ENCODE measurements at places on chromosomes 2 and 18.

DNA sequence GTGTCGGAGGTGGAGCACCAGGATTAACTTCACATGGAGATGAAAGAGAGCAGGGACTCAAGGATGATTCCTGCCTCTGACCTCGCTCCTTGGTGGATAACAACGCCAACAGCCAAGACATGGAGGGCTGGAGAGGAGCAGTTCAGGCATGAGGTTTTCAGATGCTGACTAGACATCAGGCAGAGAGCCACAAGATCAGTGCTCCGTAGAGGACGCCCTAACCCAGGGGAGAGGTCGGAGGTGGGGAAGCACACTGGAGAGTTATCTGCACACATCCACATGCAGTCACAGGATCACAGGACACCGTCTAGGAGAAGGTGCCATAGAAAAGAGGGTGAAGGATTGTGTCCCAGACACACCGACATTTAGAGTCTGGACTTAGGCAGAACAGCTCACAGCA is 344.3 kb downstream of the EIPR1 start:
- no peak for DNase-seq

GRCh38 chr2:163906410-163906809 is 170.6 kb upstream of the FIGN start:
- no peak for DNase-seq

DNA sequence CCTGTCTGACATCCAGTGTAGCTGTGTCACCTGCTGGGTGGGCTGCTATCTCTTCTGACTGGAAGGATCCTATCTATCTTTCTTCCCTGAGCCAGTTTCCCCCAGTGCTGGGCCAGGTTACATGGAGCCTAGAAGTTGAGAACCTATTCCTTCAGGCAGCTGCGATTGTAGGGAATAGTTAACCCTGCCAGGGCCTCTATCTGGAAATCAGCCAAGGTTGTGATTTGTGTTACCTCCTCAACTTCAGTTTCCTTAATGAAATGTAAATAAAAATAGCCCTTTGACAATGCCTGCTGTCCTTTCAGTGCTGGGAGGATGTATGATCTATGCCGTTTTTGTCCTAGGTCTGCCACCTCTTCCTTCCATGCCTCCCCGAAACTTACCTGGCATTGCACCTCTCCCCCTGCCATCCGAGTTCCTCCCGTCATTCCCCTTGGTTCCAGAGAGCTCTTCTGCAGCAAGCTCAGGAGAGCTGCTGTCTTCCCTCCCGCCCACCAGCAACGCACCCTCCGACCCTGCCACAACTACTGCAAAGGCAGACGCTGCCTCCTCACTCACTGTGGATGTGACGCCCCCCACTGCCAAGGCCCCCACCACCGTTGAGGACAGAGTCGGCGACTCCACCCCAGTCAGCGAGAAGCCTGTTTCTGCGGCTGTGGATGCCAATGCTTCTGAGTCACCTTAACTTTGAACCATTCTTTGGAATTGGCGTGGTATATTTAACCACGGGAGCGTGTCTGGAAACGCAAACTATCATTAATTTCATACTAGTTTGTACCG is 36.6 kb downstream of the GORASP2 start:
- no peak for DNase-seq

DNA sequence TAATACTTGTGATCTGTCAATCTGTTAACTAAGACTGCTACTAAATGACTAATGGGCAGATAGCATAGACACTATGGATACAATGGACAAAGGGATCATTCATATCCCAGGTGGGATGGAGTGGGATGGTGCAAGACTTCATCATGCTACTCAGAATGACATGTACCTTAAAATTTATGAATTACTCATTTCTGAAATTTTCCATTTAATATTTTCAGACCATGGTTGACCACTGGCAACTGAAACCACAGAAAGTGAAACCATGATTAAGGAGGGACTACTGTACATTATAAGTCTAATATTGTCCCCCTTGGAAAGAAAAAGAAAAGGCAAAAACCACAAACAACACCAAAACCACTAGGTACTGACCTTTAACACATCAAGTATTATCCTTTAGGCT is 247.0 kb upstream of the SYT4 start:
- DNase-seq, result no peak

GRCh38 chr2:196247976-196248280 is 76.5 kb upstream of the STK17B start:
- no peak for DNase-seq

- no peak for DNase-seq
Observed at GRCh38 chr2:128276878-128277675, 41.6 kb downstream of the HS6ST1 start.

- no peak for DNase-seq
Observed at GRCh38 chr2:53530126-53530525, 237.5 kb upstream of the CHAC2 start.

DNA sequence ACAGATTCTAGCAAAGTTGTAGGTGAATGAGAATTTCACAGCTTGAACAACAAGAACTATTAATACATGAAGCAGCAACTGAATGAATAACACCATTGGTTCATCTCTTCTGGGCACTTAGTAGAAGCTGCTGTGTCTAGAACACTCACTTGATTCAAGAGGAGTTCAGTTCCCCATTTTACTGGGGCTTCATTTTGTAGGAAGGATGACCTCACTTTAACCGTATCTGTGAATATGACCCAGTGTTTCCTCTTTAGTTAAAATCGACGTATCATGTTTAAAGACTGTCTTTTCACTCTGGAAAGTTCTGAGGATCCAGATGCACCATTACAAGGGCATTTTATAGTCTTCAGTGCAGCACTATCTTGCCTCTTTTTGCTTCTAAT is 47.8 kb downstream of the LRRTM1 start:
- DNase-seq, result no peak

All from CD4-positive, alpha-beta T cell treated with Interleukin-15 for 4 hours (primary cell).